NCI-H2081 (cell line): ENCODE measurements at places on chromosomes 3 and 15.

- DNase-seq = no peak
Measured at GRCh38 chr15:91068436-91068835, 31.6 kb upstream of the SV2B start.

DNA sequence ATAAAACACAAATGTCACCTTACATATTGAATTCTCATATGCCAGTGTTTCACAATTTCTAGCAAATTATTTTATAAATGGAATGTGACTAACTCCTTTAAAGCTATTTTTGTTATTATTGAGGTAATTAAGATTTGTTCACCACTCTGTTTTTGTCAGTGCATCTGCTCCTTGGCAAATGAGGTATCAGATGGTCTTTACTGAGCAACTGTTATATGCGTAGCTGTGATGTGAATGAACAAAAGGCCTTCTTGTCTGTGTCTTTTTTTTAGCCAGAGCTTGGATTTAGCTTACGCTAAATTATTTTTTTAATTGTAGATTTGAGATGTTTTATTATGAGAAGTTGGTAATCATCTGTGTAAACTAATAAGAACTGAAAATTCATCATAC lies 125.3 kb downstream of the IL5RA start:
- no peak for DNase-seq

DNA sequence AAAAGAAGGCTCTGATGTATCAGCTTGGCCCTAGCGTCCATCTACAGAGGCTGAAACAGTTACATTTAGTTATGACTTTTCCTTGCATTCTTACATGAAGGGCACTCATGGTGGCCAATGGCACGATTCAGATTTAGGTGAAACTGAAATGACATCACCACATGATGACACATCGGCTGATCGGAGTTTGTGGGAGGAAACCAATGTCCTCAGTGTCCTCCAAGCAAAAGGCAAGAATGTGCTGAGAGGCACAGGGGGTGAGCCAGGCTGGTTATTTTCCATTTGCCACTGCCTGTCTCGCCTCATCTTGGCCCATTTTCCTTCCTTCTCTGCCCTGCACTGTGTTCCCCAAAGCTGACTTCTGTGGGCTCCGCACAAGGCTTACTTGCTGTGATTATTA lies 34.4 kb downstream of the TARS3 start:
- no peak for DNase-seq

DNA sequence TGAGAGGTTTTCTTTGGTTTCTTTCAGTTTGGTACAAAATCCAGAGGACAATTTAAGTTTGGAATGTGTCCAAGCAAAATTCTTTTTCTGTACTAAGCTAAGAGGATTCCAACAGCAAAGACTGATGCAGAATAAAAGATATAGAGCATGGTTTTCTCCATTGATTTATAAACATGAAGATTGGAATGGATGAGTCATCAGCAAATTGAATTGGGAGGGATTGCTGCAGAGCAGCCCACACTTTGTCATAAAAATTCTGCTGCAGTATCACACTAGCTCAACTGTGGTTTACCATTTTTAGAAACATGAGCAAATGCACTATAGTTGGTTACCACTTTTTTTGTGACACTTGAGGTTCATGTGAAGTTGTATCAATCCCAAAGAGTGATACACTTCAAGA lies 16.1 kb upstream of the LARP6 start:
- DNase-seq = no peak

DNA sequence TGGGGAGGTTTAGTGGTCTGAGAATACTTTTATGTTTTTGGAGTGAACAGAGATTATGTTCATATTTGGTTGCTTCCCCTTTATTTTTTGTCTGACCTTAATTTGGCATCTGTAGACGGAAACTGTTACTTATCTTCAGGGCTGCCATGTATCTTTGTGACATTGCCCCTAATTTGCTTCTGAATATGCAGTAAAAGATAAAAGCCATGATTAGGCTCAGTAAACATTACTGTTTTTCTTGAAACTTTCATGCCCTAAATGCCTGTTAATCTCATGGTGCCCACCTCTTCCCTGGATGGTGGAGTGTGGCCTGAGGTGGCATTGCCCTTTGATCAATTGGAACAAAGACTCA lies 106.7 kb downstream of the C3orf70 start:
- no peak for DNase-seq

DNA sequence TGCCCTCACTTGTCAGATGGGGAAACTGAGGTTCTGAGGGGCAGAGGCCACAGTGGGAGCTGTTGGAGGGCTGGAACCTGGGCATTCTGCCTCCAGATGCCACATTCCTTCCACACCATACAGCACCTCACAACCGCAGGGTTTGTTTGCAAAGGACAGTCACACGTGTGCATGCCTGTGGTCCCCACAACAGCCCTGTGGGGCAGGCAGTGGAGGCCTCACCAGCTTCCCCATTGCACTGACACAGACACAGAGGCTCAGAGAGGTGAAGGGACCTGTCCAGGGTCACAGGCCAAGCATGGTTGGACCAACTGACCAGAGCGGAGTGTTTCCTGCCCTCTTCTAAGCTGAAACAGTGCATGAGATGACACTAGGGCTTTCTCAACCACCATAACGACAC lies 75.2 kb upstream of the SEC13 start:
- DNase-seq = no peak

DNA sequence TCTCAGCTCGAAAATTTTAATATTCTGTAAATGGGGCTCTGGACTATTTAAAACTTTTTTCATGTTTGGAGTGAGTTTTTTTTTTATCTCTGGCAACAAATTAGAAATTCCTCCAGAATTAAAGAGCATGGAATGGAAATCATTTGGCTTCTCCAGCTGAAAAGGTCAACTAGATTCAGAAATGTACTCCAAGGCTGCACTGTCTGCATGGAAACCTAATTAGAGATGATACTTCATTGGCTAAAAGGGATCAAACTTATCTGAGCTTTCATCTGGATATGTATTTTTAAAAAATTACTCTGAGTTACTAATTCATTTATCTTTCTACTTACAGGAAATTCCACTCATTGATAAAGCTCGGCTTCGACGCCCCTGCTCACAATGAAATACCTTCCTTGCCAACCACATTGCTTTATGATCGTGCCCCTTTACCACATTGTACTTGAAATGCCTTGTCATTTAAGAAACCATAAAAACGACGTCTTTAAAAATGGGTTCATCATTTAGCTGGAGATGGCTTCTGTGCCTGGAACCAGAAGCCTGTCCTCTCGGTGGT lies 285.5 kb upstream of the ICE2 start:
- no peak for DNase-seq

DNA sequence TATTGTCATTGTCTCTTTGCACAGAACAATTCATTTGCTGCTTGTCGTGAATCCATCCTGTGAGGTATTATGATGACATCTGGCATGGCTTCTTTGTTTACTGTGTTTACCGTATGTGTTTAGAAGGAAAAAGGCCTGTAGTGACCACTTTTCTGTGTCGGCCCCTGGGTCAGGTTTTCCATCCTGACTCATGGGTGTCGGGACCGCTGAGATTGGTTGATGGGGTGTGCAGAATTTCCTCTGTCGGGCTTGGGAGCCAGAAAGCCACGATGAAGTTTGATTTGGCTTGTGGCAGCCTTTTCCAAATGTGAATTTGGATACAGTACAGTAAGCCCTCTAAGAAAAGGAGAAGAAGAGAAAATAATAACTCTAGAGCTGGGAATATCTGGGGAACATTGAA lies 113.5 kb downstream of the FNDC3B start:
- DNase-seq = no peak

- no peak for DNase-seq
Measured at GRCh38 chr3:119401069-119401468, 62.3 kb downstream of the TMEM39A start.

DNA sequence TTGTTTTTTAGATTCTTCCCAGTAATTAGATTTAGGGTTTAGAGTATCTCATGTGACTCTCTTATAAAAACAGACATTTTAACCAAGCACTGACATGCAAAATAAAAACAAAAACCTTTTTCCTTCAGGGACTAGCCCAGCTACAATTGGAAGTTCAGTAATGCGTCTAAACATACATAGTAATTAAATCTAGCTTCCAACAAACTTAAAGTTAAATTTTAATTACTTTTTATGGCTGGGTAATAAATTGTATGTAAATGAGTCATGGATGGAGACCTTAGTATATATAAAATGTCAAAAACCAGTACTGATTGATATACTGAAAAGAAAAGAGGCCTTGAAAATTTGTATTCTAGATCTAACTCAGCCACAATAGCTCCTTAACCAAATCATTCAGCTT lies 43.6 kb upstream of the AP4E1 start:
- no peak for DNase-seq

GRCh38 chr3:157713101-157713500 lies 209.9 kb upstream of the VEPH1 start:
- DNase-seq = no peak

GRCh38 chr15:41565702-41566101 lies 6.7 kb downstream of the TYRO3 start:
- DNase-seq = no peak

GRCh38 chr3:148178503-148178902 lies 519.2 kb upstream of the AGTR1 start:
- peak; percentile 92 for DNase-seq
